Activated CD4-positive, alpha-beta T cell treated with anti-CD3 and anti-CD28 coated beads, Interleukin-2, amount 10 ng/mL, durations not matched to agents 7 days and 5 days (primary cell): ENCODE measurements at places on chromosomes 3 and 15. TPM values are rescaled to one million over a fixed set of nuclear protein-coding genes. Genes with fewer than 3 reads are reported as not detected.

The LTF gene
- not detected for total RNA-seq

The PLA2G4E gene
- not detected for total RNA-seq

The CCRL2 gene
- 5.3 TPM for total RNA-seq

The LMAN1L gene
- 0.92 TPM for total RNA-seq

The ILDR1 gene
- total RNA-seq, result 0.17 TPM

DNA sequence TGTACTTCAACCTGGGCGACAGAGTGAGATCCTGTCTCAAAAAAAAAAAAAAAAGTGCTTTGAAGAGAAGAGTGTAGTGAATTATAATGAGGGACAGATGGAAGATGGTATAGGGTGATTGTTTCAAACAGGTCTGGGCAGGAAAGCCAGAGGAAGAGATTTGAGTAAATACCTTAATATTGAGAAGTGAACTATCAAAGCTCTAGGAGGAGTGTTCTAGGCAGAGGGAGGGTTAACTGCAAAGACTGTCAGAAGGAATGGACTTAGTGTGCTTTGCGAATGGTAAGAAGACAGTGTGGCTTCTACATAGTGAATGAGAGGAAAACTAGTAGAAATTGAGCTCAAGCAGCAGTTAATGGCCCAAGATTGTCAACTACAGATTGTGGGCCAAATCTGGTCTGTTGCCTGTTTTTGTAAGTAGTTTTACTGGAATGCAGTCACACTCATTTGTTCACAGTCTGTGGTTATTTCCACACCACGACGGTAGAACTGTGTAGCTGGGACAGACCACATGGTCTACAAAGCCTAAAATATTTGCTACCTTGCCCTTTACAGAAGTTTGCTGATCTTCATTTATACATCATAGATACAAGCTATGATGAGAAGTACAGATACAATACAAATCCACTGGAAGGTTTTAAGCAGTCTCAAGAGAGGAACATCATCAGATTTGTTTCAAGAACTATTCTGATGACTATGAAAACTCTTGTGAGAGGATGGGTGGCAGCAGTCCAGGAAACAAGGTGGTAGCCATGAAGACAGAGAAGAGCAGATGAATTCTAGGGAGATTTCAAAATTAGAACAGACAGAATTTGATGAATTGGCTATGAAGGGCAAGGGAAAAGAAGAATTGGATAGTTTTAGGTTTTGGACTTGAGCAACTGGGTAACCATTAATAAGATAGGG, 16.5 kb upstream of the USP50 start:
- H3K4me3 ChIP-seq, result no peak overlapping the region
- H3K4me1 ChIP-seq, result peaks cover 15% of the 10 kb centered on the region
- no peaks in the 10 kb centered on the region for H3K27me3 ChIP-seq
- peaks cover 32% of the 10 kb centered on the region for H3K36me3 ChIP-seq
- peak overlapping the region; percentile 57 for H3K27ac ChIP-seq

DNA sequence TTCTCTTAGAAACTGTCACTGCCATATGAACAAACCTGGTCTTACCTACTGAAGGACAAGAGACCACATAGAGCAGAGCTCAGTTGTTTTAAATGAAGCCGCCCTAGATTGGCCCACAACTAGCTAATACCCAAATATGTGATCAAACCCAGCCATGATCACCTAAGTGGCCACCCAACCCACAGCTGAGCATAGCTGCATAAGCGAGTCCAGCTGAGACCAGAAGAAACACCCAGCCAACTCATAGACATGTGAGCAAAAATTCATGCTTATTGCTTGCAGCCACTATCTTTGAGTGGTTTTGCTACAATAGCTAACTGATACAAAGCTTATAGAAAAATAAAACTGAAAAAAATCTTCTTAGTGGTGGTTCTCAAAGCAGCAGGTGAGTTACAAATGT, 124.3 kb upstream of the CPNE4 start:
- H3K4me1 ChIP-seq, result no peaks in the 10 kb centered on the region
- DNase-seq, result no peak
- peaks cover 9% of the 10 kb centered on the region for H3K27me3 ChIP-seq
- H3K27ac ChIP-seq, result no peak overlapping the region
- H3K36me3 ChIP-seq, result no peaks in the 10 kb centered on the region

DNA sequence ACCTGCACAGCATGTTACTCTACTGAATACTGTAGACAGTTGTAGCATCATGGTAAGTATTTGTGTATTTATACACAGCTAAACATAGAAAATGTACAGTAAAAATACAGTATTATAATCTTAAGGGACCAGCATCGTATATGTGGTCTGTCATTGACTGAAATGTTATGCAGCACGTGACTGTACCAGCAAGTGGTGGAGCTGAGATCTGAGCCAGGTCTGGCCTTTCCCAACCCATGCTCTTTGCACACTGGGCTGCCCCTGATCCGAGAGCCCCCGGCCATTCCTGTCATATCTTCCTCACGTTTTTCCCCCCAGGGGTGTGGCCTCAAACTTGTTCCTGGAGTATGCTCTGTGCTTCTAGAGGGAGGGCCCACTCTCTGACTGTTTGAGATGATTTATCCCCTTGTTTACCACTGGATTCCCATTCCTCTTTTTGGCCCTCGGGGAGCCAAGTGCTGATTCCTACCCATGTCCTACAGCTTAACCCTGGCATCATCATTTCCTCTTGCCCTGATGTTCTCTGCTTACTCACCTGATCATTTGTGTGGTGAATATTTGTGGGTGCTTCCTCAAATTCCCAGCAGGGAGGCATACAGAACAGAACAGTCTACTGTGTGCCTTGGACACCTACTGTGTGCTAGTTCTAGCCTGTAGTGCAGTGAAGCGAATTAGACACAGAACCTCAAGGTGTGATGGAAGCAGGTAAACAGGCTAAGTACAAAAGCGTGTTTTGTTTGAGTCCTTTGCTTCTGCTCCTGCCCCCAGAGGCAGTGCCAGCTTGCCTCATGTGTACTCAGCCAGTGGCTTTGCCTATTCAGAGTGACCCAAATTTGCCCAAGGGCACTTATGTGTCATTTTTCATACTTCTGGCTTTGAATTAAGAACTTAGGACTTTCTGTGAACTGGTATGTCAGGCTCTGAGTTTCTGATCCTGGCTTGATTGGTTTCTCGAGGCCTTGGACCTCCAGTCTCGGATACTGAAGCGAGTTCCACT, 21.0 kb downstream of the CSRNP1 start:
- H3K36me3 ChIP-seq, result peaks cover 3% of the 10 kb centered on the region
- DNase-seq, result no peak
- no peaks in the 10 kb centered on the region for H3K27me3 ChIP-seq
- no peak overlapping the region for H3K27ac ChIP-seq

DNA sequence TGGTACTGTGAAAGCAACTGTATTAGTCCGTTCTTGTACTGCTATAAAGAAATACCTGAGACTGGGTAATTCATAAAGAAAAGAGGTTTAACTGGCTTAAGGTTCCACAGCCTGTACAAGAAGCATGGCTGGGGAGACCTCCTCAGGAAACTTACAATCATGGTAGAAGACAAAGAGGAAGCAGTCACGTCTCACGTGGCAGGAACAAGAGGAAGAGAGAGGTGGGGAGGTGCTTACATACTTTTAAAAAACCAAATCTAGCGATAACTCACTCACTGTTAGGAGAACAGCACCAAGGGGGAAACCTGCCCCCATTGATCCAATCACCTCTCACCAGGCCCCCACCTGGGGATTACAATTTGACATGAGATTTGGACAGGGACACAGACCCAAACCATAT, 48.9 kb downstream of the IQGAP1 start:
- H3K27ac ChIP-seq, result no peak overlapping the region
- peaks cover 24% of the 10 kb centered on the region for H3K4me1 ChIP-seq
- no peak overlapping the region for H3K4me3 ChIP-seq

- H3K4me3 ChIP-seq, result no peak overlapping the region
- peaks cover 20% of the 10 kb centered on the region for H3K27me3 ChIP-seq
- no peak for DNase-seq
These were observed 5.7 kb downstream of the SLC38A3 start for GRCh38 chr3:50210510-50211367.

GRCh38 chr15:36108541-36108940, 470.9 kb upstream of the CDIN1 start:
- H3K4me3 ChIP-seq, result no peak overlapping the region
- H3K27ac ChIP-seq, result no peak overlapping the region
- no peaks in the 10 kb centered on the region for H3K36me3 ChIP-seq
- no peak for DNase-seq
- H3K27me3 ChIP-seq, result no peaks in the 10 kb centered on the region

DNA sequence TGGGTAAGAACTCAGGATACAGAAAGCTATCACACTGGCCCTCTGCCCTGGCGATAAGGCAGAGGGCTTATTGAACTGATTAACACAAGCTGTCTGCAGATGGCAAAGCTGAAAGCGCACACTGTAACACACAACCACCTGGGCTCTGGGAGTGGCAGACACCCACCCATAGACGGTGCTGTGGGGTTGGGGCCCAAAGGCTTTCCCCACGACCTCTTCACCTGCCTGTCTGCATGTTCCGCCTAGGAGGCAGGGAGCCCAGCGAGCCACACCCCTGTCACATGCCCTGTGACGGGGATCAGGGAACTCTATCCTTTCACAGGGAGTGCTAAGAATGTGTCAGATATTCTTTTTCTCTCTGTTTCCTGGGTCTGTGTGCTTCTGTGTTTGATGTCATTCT, 12.1 kb upstream of the TFG start:
- peaks cover 53% of the 10 kb centered on the region for H3K27me3 ChIP-seq
- no peak overlapping the region for H3K27ac ChIP-seq
- no peak overlapping the region for H3K4me3 ChIP-seq
- no peaks in the 10 kb centered on the region for H3K36me3 ChIP-seq
- DNase-seq, result no peak
- peaks cover 1% of the 10 kb centered on the region for H3K4me1 ChIP-seq

DNA sequence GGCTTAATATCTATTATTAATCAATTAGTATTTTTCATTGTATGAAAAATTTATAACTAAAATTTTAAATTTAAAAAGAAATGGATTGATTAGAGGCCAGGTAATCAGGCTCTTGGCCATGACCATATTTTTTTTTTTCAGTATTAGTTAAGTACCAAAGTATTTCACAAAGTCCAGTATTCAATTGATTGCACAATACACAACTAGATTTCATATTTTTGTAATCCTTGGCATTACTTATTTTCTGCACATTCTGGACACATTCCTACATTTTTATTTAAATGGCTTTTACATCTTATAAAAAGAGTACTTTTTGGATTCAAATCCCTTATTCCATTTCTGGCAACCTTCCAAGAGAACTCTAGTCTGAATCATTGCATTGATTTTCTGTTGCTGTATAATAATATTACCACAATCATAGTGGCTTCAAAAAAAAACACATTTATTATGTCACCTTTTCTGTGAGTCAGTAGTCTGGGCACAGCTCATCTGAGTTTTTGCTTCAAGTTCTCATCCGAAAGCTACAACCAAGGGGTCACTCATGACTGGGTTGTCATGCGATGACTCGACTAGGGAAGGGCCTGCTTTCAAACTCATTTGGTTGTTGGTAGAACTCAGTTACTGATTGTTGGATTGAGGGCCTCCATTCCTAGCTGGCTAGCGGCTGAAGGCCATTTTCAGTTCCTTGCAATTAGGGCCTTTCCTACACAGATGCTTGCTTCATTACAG, 90.7 kb downstream of the CNTN6 start:
- H3K27ac ChIP-seq, result no peak overlapping the region
- DNase-seq, result no peak
- no peaks in the 10 kb centered on the region for H3K36me3 ChIP-seq
- H3K4me3 ChIP-seq, result no peak overlapping the region

DNA sequence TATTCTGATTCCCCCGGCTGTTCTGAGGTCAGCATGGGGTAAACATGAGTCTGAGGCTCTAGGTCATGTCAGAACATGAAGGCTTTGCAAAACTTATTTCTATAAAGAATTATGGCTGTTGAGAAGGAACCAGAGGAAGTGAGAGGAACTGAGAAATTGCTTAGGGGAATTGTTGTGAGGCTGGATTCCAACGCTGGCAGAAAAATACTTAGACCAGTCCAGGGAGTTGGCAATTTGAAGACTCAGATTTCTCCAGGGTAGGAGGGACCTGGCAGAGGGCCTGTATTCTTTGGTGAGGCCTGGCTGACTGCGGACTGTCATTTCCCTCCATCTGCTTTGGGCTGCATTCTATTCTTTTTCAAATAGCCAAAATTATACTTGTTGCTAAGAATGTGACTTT, 155.5 kb downstream of the PLD1 start:
- DNase-seq, result no peak
- peaks cover 3% of the 10 kb centered on the region for H3K4me1 ChIP-seq
- H3K36me3 ChIP-seq, result no peaks in the 10 kb centered on the region

DNA sequence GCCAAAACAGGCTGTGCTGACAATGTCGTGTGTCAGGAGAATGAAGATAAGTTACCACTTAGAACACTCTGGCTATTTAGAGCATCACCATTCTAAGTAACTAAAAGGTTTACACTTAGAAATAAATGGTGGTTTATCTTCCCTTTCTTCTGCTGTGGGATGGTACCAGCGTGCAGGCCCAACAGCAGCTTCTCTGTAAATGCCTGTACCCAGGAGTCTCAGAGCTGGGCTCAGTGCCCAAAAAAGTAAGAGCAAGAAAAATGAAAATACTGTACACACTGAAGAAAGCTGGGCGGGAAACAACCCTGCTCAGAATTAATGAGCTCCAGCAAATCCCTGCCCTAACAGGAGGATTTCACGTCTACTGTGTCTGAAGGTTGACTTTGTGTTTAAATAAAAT, 206.5 kb downstream of the MFSD1 start:
- DNase-seq, result no peak
- no peaks in the 10 kb centered on the region for H3K36me3 ChIP-seq
- H3K4me3 ChIP-seq, result no peak overlapping the region

DNA sequence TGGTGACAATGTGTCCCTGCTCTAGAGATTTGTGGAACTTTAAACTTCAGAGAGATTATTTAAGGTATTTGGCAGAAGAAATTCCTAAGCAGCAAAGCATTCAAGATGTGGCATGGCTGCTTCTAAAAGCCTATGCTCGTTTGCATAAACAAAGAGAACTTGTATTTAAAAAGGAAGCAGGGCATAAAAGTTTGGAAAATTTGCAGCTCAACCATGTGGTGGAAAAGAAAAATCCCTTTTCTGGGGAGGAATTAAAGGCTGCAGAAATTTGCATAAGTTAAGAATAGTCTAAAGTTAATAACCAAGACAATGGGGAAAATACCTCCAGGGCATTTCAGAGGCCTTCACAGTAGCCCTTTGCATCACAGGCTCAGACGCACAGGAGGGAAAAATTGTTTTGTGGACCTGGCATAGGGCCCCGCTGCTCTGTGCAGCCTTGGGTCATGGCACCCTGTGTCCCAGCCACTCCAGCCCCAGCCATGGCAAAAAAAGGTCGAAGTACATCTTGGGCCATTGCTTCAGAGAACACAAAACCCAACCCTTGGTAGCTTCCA, 1109.1 kb downstream of the OTOL1 start:
- no peaks in the 10 kb centered on the region for H3K36me3 ChIP-seq
- no peaks in the 10 kb centered on the region for H3K4me1 ChIP-seq
- no peak for DNase-seq
- H3K27me3 ChIP-seq, result no peaks in the 10 kb centered on the region
- no peak overlapping the region for H3K27ac ChIP-seq

GRCh38 chr3:54211097-54211496, 88.7 kb downstream of the CACNA2D3 start:
- no peaks in the 10 kb centered on the region for H3K4me1 ChIP-seq
- H3K36me3 ChIP-seq, result no peaks in the 10 kb centered on the region
- DNase-seq, result no peak

GRCh38 chr15:51075826-51076523, 18.7 kb downstream of the TNFAIP8L3 start:
- no peak overlapping the region for H3K27ac ChIP-seq
- peaks cover 36% of the 10 kb centered on the region for H3K4me1 ChIP-seq
- no peaks in the 10 kb centered on the region for H3K36me3 ChIP-seq
- peaks cover 2% of the 10 kb centered on the region for H3K27me3 ChIP-seq
- H3K4me3 ChIP-seq, result no peak overlapping the region

GRCh38 chr15:35495080-35495479, 50.9 kb downstream of the DPH6 start:
- no peaks in the 10 kb centered on the region for H3K27me3 ChIP-seq
- DNase-seq, result no peak
- H3K27ac ChIP-seq, result no peak overlapping the region
